ENCODE measurements at places on chromosomes 5 and 9.

- DNase-seq, result no peak
Observed at GRCh38 chr5:172177176-172177575, 10.8 kb downstream of the STK10 start.

DNA sequence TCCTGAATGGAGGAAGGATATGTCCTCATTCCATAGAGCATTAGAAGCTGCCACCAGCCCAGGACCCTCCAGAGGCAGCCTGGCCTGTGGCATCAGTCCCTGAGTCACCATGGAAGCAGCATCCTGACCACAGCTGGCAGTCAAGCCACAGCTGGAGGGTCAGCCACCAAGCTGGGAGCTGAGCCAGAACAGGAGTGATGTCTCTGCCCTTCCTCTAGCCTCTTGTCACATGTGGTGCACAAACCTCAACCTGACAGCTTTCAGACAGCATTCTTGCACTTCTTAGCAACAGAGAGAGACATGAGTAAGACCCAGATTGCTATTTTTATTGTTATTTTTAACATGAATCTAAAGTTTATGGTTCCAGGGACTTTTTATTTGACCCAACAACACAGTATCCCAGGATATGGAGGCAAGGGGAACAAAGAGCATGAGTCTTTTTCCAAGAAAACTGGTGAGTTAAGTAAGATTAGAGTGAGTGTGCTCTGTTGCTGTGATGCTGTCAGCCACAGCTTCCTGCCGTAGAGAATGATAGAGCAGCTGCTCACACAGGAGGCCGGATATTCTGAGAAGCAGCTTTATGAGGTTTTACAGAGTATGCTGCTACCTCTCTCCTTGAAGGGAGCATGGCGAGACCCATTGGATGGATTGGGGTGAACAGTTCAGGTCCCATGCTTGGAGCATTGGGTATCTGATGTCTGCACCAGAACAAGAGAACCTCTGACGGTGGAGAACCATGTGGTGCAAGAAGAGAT lies 13.0 kb upstream of the CYFIP2 start:
- peak; percentile 45 for DNase-seq

DNA sequence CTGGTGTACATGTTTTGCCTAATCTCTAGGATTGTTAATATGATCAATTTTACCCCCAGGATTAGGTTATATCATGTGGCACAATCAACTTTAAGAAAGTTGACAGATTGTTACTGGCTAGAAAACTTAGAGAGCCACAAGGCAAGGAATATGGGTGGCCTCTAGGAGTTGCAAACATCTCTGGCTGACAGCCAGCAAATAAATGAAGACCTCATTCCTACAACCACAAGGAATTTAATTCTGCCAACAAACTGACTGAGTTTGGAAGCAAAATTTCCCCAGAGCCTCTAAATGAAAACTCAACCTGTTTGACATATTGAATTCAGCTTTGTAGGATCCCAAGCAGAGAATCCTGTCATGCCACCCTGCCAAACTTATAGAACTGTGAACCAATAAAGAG lies 196.4 kb upstream of the PTGER4 start:
- DNase-seq, result no peak

- no peak for DNase-seq
Observed at GRCh38 chr9:85404911-85405565, 336.7 kb downstream of the AGTPBP1 start.

GRCh38 chr5:94694671-94695070 lies 76.2 kb downstream of the SLF1 start:
- DNase-seq, result no peak

- DNase-seq, result no peak
Observed at GRCh38 chr5:141875795-141876627, 2.2 kb downstream of the PCDH1 start.

GRCh38 chr5:165209101-165209727 lies 1703.8 kb downstream of the MAT2B start:
- no peak for DNase-seq

DNA sequence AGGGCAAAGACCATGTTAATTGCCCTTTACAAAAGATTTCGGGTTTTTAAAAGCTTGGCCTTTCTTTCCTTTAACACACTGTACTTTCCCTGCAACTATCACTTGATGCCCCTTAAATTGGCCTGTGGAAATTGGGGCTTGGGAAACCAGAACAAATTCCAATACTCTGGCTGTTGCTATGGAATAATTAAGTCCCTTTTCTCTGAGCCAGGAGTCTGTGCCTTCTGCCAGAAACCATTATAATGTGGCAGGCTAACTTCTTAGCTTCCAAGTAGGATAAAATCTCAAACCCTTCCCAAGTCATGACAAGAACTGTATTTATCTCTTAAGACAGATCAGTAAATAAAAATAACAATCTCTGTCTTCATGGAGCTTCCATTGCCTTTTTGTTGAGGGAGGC lies 1.1 kb upstream of the SPINK1 start:
- no peak for DNase-seq

DNA sequence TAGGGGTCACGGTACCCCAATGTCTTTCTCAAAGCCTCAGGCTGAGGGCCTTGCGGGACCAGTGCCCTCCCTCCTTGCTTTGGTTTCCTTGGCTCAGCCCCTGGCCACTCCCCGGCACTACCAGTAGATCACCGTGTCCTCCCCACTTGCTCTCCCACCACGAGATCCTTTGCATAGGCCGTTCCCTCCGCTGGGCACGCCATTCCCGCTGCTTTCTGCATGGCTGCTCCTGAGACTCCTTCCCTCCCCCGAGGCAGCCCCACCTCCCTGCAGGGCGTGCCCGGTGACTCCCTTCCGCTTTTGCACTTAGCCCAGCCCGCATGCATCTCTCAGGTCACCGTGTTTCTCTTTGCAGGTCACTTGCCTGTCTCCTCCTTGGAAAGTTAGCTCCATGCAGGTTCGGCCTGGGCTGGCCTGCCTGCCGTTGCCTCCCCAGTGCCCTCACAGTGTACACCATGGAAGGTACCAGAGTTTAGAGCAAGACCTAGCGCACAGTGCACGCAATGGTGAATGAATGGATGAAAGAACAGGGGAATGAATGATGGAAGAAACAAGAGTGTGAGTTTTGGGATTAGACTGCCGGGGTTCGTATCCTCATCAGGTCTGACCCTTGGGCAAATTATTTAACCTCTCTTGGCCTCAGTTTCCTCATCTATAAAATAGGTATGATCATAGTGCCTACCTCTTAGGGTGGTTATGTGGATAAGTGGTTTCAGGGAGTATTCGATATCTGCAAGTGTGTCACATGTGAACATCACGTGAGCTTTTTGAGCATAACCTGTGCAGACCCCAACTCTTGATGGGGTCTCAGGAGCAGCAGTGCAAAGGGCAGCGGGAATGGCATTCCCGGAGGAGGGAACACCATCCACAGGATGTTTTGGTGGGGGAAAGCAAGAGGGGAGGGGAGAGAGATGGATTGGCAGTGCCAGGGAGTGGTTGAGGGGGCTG lies 214.3 kb downstream of the C9orf50 start:
- no peak for DNase-seq

DNA sequence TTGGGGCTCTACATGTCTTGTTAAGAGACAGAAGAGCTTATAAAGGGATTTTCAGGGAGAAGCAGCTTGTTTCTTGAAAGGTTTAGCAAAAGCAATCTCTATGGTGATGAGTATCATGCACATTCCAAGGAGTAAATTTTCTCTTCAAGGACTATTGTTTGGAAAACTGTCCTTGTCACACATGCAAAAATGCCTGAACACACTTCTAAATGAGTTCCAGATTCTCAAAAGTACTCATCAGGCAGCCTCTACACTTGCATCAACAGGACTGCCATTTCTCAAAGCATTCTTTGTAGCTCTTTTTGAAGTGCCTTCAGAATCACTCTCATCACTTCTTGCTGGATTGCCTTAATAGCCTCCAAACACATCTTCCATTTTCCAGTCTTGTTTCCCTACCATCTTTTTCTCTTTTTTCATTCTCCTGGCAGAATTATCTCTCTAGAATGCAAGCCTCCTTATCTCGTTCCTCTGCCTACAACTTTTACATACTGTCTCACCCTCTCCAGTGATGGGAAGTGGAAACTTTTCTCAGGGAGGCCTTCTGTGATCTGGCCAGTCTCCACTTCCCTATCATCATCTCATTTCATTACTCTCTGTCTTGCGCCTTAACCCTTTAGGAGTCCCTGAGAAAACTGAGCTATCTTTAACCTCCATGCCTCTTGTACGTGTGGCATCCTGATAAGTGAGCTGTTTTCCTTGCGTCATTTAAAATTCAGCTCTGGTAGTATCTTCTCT lies 631.5 kb upstream of the TLE4 start:
- DNase-seq, result no peak
